ENCODE measurements at places on chromosomes 4 and X.

- DNase-seq: no peak
These were observed at the start of gene CAPN6 for GRCh38 chrX:111270339-111270738. CAPN6 (minus strand) TSS chrX:111270483; CDS start chrX:111263936, 6,547 bp downstream.

DNA sequence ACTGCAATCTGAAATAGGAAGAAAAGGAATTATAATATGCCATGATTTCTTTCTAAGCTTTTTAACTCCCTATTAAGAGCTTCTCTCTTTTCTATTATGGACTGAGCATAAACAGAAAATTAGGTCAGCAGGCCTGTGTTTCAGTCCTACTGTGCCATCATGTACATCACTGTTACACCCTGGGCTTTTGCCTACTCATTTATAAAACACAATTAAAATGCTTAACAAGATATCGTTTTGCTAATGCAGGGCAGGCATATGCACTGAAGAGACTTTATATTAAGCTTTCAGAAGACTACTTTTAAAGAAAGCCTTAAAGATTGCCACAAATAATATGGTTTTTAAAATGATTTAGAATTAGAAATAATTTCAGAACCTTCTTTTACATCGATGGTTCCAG lies 828 bp upstream of the BBS12 start:
- DNase-seq: no peak

- DNase-seq: no peak
These were observed 251.5 kb upstream of the PSAPL1 start for GRCh38 chr4:7686070-7686870.

- DNase-seq: no peak
These were observed 12.3 kb downstream of the PGRMC2 start for GRCh38 chr4:128275346-128275745.

DNA sequence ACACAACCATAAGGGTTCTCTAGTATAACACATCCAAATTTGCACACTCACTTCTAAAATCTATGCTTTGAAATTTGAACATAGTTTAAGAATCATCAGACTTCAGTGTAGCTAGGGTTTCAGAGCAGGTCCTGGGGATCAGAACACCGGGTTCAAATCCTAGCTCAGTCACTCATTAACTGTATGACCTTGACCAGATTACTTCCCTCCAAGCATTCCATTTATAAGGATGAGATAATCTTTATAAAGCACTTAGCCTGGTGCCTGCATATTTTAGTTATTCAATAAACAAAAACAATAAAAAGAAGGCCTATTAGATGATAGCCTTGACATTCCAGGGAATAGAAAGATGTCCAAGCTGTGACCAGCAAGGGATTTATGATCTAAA lies 4.8 kb upstream of the STBD1 start:
- no peak for DNase-seq

- no peak for DNase-seq
These were observed 88.3 kb downstream of the POLA1 start for GRCh38 chrX:24782011-24782410.

- DNase-seq: no peak
These were observed 777 bp upstream of the CASK start for GRCh38 chrX:41923978-41924683.

DNA sequence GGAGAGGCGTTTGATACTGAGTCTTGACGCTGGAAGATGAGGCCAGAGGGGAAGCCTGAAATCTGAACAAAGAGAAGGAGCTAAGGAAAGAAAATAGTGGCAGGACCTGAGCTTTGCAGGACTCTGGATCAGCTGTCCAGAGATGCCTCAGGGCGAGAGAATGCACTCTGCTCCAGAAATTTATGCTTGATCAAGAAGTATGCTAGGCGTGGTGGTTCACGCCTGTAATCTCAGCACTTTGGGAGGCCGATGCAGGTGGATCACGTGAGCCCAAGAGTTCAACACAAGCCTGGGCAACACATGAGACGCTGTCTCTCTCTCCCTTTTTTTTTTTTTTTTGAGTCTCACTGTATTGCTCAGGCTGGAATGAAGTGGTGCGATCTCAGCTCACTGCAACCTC lies 1.9 kb downstream of the TRIM75 start:
- no peak for DNase-seq

GRCh38 chrX:13515211-13515930 lies 54.0 kb upstream of the EGFL6 start:
- no peak for DNase-seq

GRCh38 chr4:156169011-156169410 lies 215.3 kb upstream of the CTSO start:
- DNase-seq: peak; percentile 97

GRCh38 chr4:61860376-61860775 lies 660.2 kb downstream of the ADGRL3 start:
- no peak for DNase-seq

DNA sequence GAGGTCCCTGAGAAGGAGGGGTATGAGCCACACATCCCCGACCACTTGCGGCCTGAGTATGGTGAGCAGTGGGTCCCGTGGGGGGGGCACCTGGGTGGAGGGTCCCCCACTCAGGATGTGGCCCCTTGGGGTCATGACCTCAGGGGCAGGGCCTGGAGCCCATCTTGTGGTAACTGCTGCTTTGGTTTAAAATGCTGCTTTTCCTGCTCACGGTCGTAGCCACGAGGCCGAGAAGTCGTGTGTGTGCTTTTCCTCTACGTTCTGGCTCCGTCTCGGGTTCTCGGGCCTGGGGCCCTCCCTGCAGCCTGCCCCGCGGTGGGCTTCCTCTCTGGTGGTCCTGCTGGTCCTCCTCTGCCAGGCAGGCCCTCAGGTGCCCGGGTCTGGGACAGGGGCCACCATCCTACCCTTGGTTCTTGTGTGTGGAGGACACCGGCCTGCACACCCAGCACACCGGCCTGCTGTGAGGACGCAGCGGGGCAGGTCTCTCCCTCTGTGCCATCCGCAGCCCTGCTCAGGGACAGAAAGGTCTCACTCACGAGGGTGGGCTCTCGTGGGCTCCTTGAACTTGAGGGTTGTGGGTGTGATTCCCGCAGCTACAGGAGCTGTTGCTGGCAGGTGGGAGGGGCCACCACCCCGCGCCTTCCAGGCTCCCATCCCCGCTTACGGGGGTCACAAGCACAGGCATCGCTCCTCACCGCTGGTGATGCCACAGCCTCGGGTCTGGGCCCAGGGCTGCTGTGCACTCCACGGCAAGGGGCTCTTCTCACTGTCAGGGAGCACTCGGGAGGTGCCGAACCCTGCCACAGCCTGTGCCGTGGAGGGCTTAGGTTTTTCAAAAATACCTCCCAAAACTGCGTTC lies 19.6 kb downstream of the UVSSA start:
- no peak for DNase-seq

- DNase-seq: peak; percentile 46
These were observed 257.4 kb upstream of the AGA start for GRCh38 chr4:177699365-177700213.

- peak; percentile 60 for DNase-seq
These were observed 88.5 kb upstream of the GPR34 start for GRCh38 chrX:41600291-41600690.

- DNase-seq: no peak
These were observed 175.9 kb downstream of the TSPAN5 start for GRCh38 chr4:98482503-98482846.

DNA sequence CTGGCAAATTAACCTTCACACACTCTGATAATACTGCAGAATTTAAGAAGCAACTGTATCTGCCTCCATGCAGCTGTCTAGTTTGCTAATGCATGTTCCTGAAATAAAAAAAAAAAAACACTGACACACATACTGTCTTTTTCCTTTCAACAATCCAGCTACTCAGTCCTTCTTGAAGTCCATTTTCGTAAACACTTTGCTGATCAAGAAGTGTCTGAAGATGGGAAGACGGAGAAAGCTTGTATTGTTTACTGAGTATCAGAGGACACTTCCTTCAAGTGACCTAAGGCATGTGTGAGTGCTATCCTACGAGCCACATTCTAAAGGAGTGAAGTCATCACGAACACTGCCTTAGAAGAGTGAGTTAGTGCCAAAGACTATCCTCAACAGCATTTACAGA lies 82.6 kb downstream of the LUZP4 start:
- no peak for DNase-seq

- DNase-seq: no peak
These were observed 668 bp upstream of the TAPT1 start for GRCh38 chr4:16226816-16227461.

GRCh38 chrX:2517055-2517454 lies 16.3 kb upstream of the DHRSX start:
- no peak for DNase-seq

DNA sequence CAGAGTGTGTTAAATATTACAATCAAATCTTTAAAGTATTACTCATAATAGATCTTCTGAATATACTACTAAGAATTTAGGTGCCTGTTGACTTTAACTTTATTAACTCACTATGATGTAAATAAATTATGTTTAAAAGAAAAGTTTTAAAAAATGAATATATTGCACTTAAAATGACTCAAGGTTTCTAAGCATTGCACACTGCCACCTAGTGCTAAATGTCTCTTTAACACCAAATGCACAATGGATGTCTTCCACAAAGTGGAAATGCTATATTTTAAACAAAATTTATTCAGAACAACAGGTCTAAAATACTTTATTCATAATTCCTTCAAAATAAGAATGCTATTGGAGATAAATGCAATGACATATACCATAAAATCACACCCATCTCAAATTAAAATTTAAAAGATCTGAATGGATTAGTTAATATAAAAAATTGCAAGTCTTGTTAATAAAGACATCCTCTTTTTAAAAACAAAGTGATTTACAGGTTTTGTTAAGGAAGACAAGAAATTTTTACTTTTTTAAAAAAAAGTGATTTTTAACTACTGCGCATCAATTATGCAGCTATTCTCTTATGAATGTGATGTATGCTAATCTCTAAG lies 5.5 kb downstream of the INPP4B start:
- no peak for DNase-seq

DNA sequence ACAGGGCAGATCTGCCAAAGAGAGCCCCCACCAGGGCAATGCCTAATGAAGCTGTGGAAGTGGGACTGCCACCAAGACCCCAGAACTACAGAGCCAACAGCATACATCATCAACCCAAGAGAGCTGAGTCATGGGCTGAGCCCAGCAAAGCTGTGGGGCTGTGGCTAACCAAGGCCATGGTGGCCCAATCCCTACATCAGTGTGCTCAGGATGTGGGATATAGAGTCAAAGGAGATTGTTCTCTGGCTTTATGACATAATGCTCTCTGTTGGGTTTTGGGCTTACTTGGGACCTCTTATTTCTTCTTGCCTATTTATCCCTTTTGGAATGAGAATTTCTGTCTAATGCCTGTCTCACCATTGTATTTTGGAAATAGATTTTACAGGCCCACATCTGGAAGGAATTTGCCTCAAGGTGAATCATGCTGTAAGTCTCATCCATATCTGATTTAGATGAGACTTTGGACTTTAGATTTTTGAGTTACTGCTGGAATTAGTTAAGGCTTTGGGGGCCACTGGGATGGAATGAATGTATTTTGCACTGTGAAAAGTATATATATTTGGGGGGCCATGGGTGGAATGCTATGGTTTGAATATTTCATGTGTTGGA lies 5.4 kb upstream of the PRDM5 start:
- DNase-seq: no peak

- no peak for DNase-seq
These were observed 20.1 kb downstream of the ENPP6 start for GRCh38 chr4:184197536-184198082.

- no peak for DNase-seq
These were observed 11.8 kb upstream of the TASL start for GRCh38 chrX:30589146-30589888.

DNA sequence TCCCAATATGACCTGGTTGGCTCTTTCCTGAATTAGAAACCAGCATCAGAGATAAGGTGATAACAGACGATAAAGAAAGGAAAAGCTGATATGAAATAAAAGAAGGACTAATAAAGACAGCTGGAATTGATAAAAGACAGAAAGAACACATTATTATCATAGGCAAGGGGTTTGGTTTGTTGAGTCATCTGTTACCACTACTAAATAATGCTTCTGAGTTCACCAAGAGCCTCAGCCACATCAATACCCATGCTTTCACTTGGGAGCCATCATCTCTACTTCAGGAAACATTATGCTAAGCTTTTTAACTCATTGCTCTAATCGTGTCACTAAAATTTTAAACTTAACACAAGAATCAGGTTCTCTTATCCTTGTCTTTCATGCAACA lies 27.6 kb downstream of the ANXA5 start:
- peak; percentile 40 for DNase-seq

GRCh38 chrX:97909245-97909644 lies 1025.5 kb downstream of the RPA4 start:
- no peak for DNase-seq

- DNase-seq: no peak
These were observed 104.2 kb upstream of the TLR2 start for GRCh38 chr4:153579872-153580271.

GRCh38 chr4:24195991-24196736 lies 306.3 kb upstream of the PPARGC1A start:
- no peak for DNase-seq

- DNase-seq: no peak
These were observed 48.6 kb upstream of the RASSF6 start for GRCh38 chr4:73668782-73669201.

DNA sequence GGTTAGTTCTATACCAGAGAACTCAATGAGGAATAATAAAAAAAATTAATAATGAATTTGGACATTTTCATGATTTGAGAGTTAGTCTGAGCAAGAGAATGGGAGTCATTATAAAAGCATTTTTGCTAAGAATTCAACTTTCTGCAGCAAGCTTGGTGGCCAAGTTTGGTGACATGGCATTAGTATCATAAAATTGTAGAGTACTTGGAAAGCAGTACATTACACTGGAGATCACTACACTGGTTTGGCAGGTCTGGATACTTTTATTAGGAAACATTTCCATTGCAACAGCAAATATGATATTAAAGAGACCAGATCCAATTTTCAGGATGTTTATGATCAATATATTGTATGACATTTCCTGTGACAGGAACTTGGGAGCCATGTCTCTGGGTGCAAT lies 249.1 kb upstream of the INTU start:
- no peak for DNase-seq

- no peak for DNase-seq
These were observed 103.4 kb upstream of the PAK3 start for GRCh38 chrX:110992611-110993010.

GRCh38 chr4:124337874-124338273 lies 374.7 kb downstream of the ANKRD50 start:
- DNase-seq: no peak

DNA sequence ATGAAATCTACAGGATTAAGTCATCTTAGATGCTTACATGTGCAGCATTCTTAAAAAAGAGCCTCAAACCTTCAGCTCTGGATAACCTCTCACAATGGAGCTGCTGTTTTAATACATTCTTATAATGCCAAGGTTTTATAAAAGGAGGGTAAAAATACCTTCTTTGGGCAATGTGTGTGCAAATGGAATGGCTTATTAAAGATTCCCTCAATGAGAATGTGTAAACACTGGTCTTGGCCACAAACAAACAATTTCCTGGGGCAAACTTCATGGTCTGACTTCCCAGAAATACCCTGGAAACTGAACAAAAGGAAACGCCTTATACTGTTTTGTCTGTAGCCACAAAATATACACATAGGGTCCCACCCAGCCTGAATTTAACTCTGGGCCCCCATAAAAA lies 148.6 kb upstream of the INTU start:
- DNase-seq: no peak
